Midbrain (tissue), 1 donor: ENCODE measurements at places on chromosomes 7 and 10.

- peak; percentile 38 for DNase-seq
Measured at GRCh38 chr10:121823993-121824463, 103.8 kb downstream of the ATE1 start.

DNA sequence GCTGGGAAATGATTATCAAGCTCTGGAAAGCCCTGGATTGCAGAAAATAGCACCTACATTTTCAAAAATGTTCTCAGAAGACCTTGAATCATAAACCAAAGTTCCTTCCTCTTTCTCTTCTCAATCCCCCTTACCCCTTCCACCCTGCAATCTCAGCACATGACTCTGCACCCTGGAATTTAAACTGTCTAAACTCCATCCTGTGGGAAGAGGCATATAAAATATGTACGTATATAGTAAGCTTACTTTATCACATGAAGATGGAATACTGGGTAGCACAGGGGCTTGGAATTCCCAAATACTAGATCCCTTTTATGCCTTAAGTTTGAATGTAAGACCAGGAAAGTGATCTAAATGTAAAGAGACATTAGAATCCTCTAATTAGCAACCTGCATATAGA, 7.7 kb downstream of the AGMO start:
- no peak for DNase-seq

- no peak for DNase-seq
Measured at GRCh38 chr7:111071556-111071955, 19.4 kb upstream of the LRRN3 start.

DNA sequence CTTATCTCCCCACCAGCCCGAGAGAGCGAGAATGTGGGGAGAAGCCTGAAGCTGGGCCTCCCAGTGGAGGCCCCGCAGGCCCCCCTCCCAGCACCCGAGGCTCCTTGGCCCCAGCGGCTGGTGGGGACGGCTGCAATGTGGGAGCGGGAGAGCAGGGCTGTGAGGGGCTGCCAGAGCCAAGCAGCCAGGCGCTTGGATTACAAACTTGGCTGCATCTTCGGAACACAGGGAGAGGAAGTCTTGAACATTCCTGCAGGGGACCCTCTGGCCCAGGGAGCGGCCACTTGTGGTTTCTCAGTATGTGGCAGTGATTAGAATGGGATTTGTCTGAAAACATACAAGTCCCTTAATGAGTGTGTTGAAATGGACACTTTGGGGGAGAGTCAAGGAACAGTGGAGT, 23.2 kb downstream of the ELN start:
- DNase-seq: no peak

- DNase-seq: no peak
Measured at GRCh38 chr10:101464599-101464998, 110.6 kb downstream of the BTRC start.

- no peak for DNase-seq
Measured at GRCh38 chr10:113381416-113381815, 171.4 kb upstream of the HABP2 start.

DNA sequence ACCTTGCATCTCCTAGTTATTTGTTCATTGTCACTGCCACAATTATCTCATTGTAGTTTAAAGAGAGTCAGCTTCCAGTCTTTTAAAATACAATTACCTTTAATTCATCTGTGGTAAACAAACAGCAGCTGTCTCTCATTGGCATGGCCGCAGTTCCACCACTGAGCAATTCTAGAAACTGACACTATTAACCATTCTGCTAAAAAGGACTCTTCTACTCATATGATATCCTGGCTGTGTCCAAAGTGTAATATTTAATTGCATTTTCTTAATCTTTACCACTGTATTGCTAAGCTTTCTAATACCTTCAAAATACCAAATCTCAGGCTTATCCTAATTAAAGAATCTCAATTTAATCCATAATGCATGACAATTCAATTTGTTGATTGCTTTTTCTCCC, 639.0 kb downstream of the AUTS2 start:
- no peak for DNase-seq

DNA sequence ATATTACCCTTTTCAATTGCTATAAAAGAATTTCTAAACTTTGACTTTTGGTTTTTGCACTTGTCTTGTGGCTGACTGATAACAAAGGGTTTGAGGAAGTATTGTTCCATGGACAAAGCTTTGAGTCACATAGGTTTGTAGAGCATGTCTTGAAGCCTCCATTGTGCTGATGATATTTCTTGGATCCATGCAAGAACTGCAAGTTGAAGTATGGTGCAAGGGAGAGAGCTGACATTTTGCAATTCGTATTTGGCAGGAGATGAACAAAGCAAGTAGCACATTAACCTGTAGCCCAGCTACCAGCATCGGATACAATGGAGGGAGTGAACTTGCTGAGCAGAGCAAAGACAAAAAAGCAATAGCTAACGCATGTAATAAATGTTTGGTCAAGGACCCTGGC, 23.4 kb downstream of the MGAM2 start:
- no peak for DNase-seq

- DNase-seq: no peak
Measured at GRCh38 chr10:20415684-20416083, 481.4 kb downstream of the NEBL start.

GRCh38 chr7:36303202-36304098, 86.2 kb upstream of the ANLN start:
- peak; percentile 71 for DNase-seq
